ENCODE measurements at places on chromosomes 4 and X.

- DNase-seq, result no peak
These were observed 86.5 kb upstream of the PTCHD1 start for GRCh38 chrX:23248187-23248586.

DNA sequence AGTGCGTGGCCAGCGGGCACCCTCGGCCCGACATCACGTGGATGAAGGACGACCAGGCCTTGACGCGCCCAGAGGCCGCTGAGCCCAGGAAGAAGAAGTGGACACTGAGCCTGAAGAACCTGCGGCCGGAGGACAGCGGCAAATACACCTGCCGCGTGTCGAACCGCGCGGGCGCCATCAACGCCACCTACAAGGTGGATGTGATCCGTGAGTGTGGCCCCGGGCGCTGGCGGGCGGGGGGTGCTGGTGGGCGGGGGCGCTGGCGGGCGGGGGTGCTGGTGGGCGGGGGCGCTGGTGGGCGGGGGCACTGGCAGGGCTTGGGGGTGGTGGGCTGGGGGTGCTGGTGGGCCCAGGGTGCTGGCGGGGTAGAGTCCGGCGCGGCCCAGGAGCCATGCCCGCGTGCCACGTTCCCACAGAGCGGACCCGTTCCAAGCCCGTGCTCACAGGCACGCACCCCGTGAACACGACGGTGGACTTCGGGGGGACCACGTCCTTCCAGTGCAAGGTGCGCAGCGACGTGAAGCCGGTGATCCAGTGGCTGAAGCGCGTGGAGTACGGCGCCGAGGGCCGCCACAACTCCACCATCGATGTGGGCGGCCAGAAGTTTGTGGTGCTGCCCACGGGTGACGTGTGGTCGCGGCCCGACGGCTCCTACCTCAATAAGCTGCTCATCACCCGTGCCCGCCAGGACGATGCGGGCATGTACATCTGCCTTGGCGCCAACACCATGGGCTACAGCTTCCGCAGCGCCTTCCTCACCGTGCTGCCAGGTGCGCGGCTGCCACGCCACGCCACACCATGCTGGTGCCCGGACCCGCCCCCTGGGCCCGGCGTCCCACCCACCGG is 12.7 kb downstream of the FGFRL1 start:
- no peak for DNase-seq

DNA sequence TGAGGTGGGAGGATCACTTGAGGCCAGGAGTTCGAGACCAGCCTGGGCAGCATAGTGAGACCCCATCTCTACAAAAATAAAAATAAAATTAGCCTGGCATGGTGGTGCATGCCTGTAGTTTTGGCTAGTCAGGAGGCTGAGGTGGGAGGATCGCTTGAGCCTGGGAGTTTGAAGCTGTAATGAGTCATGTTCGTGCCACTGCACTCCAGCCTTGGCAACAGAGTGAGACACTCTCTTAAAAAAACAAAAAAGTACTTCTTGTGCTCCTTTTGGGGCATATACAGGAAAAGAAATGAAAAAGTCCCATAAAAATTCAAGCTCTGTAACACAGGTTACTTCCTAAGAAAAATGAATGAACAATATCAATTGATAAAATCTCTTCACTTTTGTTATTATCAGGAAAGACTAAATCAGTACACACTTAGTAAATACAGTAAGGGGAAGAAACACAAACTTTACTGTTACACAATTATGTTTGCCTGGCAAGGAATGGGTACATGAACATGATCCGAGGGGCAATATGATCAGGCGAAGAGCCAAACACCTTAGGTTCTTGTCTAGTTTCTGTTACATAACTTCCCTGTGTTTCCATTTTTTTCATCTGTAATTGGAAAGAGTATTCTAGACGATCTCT is 46.9 kb downstream of the CCDC158 start:
- DNase-seq, result no peak

- no peak for DNase-seq
These were observed 122.1 kb downstream of the REELD1 start for GRCh38 chr4:146336410-146336807.

- DNase-seq, result no peak
These were observed 142.3 kb downstream of the RCHY1 start for GRCh38 chr4:75371915-75372314.

DNA sequence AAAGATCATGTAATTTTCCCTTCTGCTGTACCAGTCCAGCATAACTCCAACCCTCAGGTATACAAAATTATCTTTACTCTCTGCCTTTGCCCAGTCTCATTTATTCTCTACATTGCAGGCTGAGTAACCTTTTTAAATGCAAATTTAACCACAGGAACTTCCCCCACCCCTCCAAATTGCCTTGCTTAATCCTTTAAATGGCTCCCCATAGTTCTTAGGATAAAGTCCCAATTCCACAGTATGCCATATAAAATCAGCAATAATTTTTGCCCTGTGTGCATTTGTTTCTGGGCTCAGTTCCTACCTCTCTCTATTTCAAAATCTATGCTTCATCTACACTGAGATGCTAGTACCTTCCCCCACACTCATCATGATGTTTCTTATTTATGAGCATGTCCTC is 879.7 kb downstream of the RPA4 start:
- DNase-seq, result no peak

DNA sequence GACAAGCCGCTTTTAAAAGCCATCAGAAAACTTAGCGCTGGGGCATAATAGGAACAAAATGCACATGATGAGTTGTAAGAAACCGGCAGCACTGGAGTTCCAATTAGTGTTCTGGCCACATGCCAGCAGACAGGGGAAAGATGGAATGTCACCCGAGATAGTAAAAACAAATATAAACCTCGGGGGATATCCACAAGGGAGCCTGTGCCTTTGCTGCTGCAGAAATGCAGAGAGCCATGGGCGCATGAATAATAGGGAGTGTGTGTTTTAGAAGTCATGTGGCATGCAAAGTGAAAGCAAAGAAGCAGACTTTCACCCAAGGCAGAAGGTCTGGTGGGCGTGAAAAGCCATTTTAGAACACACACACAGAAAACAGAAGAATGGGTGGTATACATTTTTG is 19.1 kb downstream of the GPRASP3 start:
- DNase-seq, result no peak

GRCh38 chr4:154616731-154617130 is 4.3 kb upstream of the FGG start:
- DNase-seq, result no peak

DNA sequence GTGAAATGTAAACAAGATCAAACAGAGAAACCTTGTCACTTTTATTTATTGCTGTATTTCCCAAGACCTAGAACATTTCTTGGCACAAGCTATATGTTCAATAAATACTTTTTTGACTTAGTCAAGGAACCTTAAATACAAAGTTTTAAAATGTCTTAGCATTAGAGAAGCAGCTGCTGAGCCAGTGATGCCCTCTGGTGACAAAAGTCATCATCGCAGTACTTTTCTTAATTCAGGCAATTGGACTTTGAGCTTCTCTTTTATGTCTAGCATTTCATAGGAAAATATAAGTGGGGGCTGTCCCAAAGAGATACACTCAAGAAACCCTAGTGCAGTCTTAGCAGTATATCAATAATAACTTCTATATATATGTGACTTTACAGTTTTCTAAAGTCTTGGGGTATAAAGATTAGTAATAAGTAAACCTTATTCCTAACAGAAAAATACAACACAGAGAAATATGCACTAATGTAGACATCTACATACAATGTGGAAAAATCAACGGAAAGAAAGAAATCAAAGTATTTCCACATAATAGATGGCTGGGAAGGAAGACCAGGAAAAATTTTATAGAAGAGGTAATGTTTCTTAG is 118.4 kb downstream of the DTHD1 start:
- no peak for DNase-seq

- no peak for DNase-seq
These were observed 326.0 kb downstream of the FBXW7 start for GRCh38 chr4:152209772-152210493.

Measured in lower leg skin (tissue), 4 donors.